ENCODE measurements at places on chromosomes 4 and X.

GRCh38 chr4:74751856-74752255 is 42.5 kb downstream of the BTC start:
- DNase-seq, result no peak

DNA sequence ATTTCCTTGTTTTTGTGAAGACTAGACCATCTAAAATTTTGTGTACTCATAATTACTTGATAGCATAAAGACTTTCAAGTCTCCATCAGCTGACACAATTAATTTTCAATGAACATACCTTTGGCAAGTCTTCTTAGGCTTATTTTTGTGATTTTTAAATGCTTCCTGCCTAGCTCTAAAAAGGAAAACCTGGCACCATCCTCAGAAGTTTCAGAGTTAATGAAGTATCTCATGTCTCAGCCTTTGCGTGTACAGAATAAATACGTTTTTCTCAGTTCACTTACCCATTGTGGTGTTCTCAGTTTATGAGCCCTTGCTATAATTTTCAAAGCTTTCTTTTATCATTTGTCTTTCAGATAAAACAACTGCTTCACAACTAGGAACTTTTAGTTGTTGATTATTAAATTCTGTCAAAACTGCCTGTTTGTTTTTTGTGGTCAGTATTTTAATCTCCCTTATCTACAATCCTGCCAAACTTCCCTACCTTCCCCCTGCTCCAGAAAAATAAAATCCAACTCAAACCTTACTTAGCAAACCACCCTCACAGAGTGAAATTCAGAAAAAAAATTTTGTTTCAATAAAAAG is 21.6 kb downstream of the ADD1 start:
- DNase-seq, result no peak

DNA sequence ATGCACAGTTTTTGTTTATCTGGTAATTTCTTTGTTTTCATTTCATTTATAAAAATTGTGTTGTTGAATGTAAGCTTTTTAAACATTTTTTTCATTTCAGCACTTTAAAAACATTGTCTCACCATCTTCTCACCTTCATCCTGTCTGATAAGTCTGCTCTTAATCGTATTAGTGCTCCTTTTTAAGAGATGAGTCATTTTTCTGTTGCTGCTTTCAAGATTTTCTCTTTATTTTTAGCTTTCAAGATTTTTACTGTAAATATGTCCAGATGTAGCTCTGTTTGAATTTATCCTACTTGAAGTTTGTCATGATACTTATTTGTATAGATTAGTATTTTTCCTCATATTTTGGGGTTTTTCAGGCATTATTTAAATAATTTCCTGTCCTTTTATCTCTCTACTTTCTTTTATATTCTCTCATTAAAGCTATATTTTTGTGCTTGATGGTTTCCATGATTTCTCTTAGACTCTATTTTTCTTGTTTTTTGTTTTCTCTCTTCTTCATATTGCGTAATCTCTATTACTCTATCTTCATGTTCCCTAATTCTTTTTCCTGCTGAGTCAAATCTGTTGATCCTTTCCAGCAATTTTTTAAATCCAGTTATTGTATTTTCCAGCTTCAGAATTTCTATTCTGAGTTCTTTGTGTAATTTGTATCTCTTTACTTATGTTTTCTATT is 1400.4 kb upstream of the PCDH7 start:
- no peak for DNase-seq

DNA sequence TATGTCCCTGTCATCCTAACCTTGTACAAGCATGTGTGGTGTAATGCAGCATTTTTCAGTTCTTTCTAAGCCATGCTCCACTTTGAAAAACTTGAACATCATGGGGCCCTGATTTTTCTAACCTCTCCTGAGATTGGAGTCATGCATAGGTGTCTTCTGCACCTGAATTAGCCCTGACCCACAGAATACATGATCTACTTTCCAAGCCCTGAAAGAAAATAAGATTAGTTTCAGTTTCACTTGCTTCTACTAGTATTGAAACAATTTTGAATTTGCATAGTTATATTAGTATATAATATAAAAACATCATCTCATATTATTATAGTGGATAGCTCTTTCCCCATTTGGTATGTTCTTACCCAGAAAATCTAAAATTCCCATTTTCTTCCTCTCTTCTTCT is 178.2 kb downstream of the HS3ST1 start:
- DNase-seq, result no peak

GRCh38 chrX:15663439-15663838 is 1.2 kb downstream of the CLTRN start:
- DNase-seq, result no peak

DNA sequence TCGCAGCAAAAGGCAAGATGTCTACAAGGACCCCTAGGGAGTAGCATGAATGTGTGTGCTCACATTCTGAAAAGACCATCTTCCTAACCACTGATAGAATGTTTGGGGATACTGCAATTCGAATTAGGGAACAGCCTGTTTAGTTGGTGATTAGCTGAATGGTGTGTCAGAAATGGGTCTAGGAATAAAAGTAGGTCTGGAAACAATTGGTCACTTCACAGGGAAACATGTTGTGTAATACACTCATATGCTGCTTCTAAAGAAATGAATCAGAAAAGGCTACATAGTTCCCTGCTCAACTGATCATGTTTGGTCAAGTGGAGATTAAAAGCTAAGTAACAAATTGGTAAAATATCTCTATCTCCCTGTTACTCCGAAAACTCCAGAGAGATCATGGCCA is 2362.4 kb upstream of the TENM3 start:
- DNase-seq, result no peak

DNA sequence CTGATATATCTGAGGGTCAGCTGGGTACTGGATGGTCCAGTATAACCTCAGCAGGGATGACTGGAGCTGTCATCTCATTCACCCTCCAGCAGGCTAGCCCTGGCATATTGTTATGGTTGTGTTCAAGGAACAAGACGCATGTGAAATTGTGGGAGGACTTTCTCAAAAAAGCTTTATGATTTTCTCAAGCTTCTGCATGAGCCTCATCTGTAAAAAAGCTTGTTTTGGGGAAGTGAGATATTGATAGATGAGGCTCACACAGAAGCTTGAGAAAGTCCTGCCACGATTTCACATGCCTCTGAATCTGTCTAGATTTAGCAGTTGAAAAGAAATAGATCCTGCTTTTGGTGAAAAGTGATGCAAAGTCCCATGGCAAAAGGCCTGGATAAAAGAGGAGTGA is 93.4 kb downstream of the SPCS3 start:
- no peak for DNase-seq

- DNase-seq, result no peak
Observed at GRCh38 chrX:154517101-154517781, 1.2 kb upstream of the FAM3A start.

GRCh38 chr4:4462970-4463369 is 76.1 kb downstream of the NSG1 start:
- no peak for DNase-seq

DNA sequence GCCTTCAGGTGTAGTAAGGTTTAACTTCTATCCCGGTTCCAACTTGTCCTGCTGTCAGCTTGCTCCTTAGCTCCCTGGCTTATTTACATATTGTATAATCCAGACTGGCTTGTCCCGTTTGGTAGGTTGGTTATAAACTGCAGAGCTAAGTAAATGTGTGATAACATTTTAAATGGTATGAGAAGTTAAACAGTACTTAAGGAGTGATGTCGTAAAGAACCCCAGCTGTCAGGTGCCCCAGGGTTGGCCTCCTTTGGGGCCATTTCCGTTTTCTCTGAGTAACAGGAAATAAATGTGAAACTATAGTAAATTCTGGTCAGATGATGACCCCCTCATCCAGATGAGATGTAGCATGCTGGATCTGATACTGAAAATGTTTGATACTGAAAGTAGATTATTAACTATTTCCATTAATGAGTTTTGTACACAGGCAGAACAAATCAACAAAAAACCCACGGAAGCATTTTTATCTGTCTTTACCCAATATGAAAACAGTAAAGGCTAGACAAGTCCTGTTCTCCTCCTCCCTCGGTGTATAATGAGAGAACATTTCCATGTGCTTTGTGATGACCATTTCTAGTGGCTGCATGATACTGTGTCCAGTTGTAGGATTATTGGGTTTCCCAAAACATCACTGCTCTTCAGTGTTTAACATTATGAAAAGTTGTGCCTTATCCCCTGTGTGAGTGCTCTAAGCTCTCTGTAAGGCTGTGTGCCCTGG is 22.4 kb downstream of the GAB1 start:
- DNase-seq, result no peak

- DNase-seq, result no peak
Observed at GRCh38 chr4:20760053-20760452, 59.8 kb downstream of the PACRGL start.

GRCh38 chrX:28586981-28587551 is at the start of gene IL1RAPL1:
Gene IL1RAPL1 (plus strand): TSS chrX:28587446.
- DNase-seq, result no peak

GRCh38 chr4:72311291-72311690 is 257.7 kb downstream of the ADAMTS3 start:
- DNase-seq, result no peak

GRCh38 chrX:2320580-2321327 is 180.0 kb downstream of the DHRSX start:
- DNase-seq, result no peak

Measured in stimulated activated CD8-positive, alpha-beta memory T cell treated with anti-CD3 and anti-CD28 coated beads, Interleukin-15, amount 100 ng/mL, for 24 hours (primary cell).